Fibroblast of lung (primary cell): ENCODE measurements at places on chromosomes 4 and X. TPM values are rescaled to one million over a fixed set of nuclear protein-coding genes. Genes with fewer than 3 reads are reported as not detected.

HPGDS gene
- total RNA-seq, result not detected in 2 replicates

ABCG2 gene
- 0.51 and 1.3 TPM in 2 replicates for total RNA-seq

- peak; percentile 38 for DNase-seq
These were observed 49.2 kb downstream of the SEL1L3 start for GRCh38 chr4:25813448-25814106.

DNA sequence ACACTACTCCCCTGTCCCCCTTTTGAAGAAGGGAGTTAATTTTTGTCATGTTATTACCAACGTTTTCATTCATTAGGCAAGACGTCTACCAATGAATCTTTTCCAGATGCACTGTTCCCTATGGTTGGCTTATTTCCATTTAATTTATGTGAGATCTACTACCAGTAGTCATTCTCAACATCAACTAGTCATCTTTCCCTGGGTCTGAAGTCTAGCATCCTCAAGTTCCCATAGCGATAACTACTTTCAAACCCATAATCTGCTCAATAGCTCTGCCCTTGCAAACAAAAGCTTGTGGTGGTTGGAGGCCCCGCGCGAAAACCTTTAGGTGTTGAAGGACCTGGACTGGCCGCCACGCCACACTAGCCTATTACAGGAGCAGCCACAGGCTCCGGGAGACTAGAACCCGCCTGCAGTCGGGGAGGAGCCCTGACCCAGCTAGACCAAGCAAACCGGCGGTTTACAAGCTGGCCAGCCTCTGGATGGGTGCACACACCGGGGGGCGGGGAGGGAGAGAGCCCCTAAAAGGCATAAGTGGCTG is 746 bp downstream of the PPAT start:
- peak; percentile 54 for DNase-seq

- no peak for DNase-seq
These were observed 22.0 kb downstream of the MND1 start for GRCh38 chr4:153366486-153366885.

- DNase-seq, result no peak
These were observed 5.9 kb upstream of the GPKOW start for GRCh38 chrX:49129427-49129826.
